Bronchial smooth muscle cell (primary cell): ENCODE measurements at places on chromosomes 3 and 15. TPM values are rescaled to one million over a fixed set of nuclear protein-coding genes. Genes with fewer than 3 reads are reported as not detected.

The C3orf49 gene
- total RNA-seq = not detected in 2 replicates

The TNFSF10 gene
- total RNA-seq = 9.2 and 9.6 TPM in 2 replicates

The PLIN1 gene
- 0.26 TPM in 1 of 2 replicates, not detected in the other for total RNA-seq

The CILP gene
- total RNA-seq = 0.79 and 2.9 TPM in 2 replicates

The SUCNR1 gene
- total RNA-seq = not detected in 2 replicates

The STRA6 gene
- 0.34 and 0.79 TPM in 2 replicates for total RNA-seq

The B3GNT5 gene
- 4.9 and 7.3 TPM in 2 replicates for total RNA-seq

The GOLGA8R gene
- 2.7 TPM in 2 replicates for total RNA-seq

The KBTBD13 gene
- total RNA-seq = not detected in 2 replicates

The KLHL40 gene
- 0.09 TPM in 1 of 2 replicates, not detected in the other for total RNA-seq

The RLBP1 gene
- total RNA-seq = not detected in 2 replicates

The PCSK6 gene
- 0.09 and 0.16 TPM in 2 replicates for total RNA-seq

The CFAP100 gene
- total RNA-seq = not detected in 2 replicates

The XCR1 gene
- total RNA-seq = under 0.01 TPM in 1 of 2 replicates, not detected in the other

The GRIP2 gene
- total RNA-seq = 0.09 and 0.79 TPM in 2 replicates

The XYLB gene
- 3.6 and 5.8 TPM in 2 replicates for total RNA-seq

The SHQ1 gene
- total RNA-seq = 12.6 and 13.8 TPM in 2 replicates

The FAM107A gene
- total RNA-seq = 0.09 and 0.16 TPM in 2 replicates

The GOLGA8O gene
- total RNA-seq = 1.1 and 2.9 TPM in 2 replicates

The BOC gene
- total RNA-seq = 2.8 and 3.5 TPM in 2 replicates

The WWTR1 gene
- total RNA-seq = 23.2 and 28.6 TPM in 2 replicates

The LDHAL6B gene
- total RNA-seq = not detected in 2 replicates

The ZMYND10 gene
- 1.3 and 1.4 TPM in 2 replicates for total RNA-seq

The TM6SF1 gene
- total RNA-seq = 1.9 and 2.0 TPM in 2 replicates

The PRICKLE2 gene
- total RNA-seq = 24.9 and 34.5 TPM in 2 replicates

The DNAJC17 gene
- 14.8 and 21.0 TPM in 2 replicates for total RNA-seq

The DPPA2 gene
- not detected in 2 replicates for total RNA-seq

The DUSP7 gene
- 2.8 and 3.5 TPM in 2 replicates for total RNA-seq

The CELSR3 gene
- total RNA-seq = 0.52 and 1.1 TPM in 2 replicates

The MORC1 gene
- not detected in 2 replicates for total RNA-seq

The EPHB3 gene
- total RNA-seq = 6.8 and 15.5 TPM in 2 replicates

The ZIC4 gene
- total RNA-seq = under 0.01 TPM in 1 of 2 replicates, not detected in the other

The TMEM108 gene
- total RNA-seq = not detected in 2 replicates

The PPARG gene
- total RNA-seq = 22.4 and 25.3 TPM in 2 replicates

The CLRN1 gene
- total RNA-seq = not detected in 2 replicates

The IFRD2 gene
- total RNA-seq = 24.2 and 26.0 TPM in 2 replicates

The ZBED2 gene
- total RNA-seq = under 0.01 TPM in 1 of 2 replicates, not detected in the other

The SMAD6 gene
- 24.9 and 37.2 TPM in 2 replicates for total RNA-seq

The CD200 gene
- total RNA-seq = under 0.01 TPM in 2 replicates

The BSN gene
- under 0.01 TPM in 2 replicates for total RNA-seq

The NPHP3 gene
- total RNA-seq = 18.6 and 20.5 TPM in 2 replicates

The SPESP1 gene
- 6.8 and 14.3 TPM in 2 replicates for total RNA-seq

The HIGD2B gene
- under 0.01 TPM in 1 of 2 replicates, not detected in the other for total RNA-seq

The LRRC49 gene
- 16.7 and 23.6 TPM in 2 replicates for total RNA-seq

The DUOXA1 gene
- under 0.01 TPM in 2 replicates for total RNA-seq

The KCNH8 gene
- total RNA-seq = under 0.01 TPM in 1 of 2 replicates, not detected in the other

The SEMA5B gene
- total RNA-seq = not detected in 2 replicates

The PSTPIP1 gene
- 0.32 TPM in 1 of 2 replicates, not detected in the other for total RNA-seq

The SERINC4 gene
- total RNA-seq = not detected in 2 replicates

The CCR8 gene
- not detected in 2 replicates for total RNA-seq

The POC1A gene
- 2.6 and 5.4 TPM in 2 replicates for total RNA-seq
